ENCODE measurements at places on chromosomes 6 and 20. TPM values are rescaled to one million over a fixed set of nuclear protein-coding genes. Genes with fewer than 3 reads are reported as not detected.

DNA sequence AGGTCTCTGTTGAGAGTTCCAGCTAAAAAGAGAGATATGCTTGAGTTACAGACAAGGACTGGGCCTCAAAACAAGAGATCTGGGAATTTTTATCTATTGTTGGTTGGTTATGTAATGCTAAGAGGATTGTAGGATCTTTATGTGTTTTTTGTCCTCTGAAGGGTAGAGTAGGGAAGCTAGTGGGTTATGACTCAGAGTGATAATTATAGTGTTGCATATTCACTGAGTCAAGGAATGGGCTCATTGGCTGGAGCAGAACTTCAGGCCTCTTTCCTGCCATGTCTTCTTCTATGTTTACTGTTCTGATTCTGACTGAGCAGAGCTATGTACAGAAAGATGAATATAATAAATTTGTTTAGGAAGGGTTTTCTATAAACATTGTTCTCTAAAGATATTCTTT, 66.1 kb upstream of the NOX3 start:
- no peak for DNase-seq

- peak; percentile 41 for DNase-seq
Observed at GRCh38 chr6:34602318-34603111, 46.4 kb upstream of the SPDEF start.

GRCh38 chr6:84522135-84522549, 242.3 kb downstream of the TBX18 start:
- no peak for DNase-seq

GRCh38 chr20:46202766-46203509, 84.8 kb downstream of the CD40 start:
- no peak for DNase-seq

DNA sequence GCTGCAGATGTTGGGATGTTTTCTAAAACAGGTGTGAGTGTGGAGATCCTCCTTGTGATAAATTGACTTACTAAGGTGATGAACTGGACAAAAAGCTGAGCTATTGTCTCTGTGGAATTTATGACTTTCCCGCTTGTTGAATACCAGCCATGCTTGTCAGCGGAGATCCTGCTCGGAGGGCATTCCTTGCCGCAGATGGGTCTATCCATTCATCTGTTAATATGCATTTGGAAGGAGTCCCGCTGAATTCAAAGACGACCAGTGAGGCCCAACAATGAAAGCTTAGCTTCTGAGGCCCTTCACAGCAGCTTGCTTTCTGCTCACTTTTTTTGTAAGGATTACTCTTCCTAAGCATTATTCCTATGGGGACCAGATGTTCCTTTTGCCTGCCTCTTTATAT, 124.9 kb downstream of the TIAM2 start:
- DNase-seq: peak; percentile 70

Gene HLA-DMB
- 0.50 TPM for total RNA-seq

DNA sequence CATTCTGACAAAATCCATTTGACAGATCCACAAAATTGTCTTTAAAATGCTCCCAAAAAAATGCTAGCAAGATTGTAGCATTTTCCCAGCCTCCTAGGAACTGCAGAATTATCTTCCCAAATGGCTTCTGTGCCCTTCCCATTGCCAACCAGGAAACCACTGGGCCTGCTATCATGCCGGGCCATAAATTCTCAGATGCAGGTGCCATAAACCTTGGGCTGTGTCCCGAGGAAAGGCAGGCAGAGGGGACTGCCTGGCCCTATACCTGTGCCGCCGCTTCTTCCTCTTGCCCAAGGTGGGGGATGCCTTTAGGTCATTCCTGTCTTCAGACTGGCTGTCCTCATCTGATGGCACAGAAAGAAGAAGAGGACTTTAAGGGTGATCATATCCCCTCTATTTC, 2.8 kb downstream of the VSX1 start:
- DNase-seq: no peak
